ENCODE measurements at places on chromosomes 6 and 20.

DNA sequence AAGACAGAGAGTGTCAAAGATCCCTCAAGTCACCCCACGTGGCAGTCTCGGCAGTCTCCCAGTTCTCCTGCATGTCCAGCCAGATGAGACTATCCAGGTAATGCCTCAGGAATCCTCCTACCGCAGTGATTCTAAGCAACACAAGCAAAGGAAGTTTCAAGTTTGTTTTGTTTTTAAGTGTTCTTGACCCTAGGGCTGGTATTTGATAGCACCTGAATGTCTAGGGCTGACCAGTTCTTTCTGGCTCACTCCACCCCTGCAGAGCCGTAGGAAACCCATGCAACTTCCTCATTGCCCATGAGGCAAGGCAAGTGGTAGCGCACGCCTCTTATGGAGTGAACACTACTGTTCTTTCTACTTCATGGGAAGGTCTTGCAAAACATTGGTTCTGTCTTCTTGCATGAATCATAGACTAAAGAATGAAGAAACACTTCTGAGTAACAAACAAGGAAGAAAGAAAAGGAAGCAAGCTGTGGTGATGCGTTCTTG lies 24.8 kb upstream of the FOXQ1 start:
- DNase-seq: no peak

DNA sequence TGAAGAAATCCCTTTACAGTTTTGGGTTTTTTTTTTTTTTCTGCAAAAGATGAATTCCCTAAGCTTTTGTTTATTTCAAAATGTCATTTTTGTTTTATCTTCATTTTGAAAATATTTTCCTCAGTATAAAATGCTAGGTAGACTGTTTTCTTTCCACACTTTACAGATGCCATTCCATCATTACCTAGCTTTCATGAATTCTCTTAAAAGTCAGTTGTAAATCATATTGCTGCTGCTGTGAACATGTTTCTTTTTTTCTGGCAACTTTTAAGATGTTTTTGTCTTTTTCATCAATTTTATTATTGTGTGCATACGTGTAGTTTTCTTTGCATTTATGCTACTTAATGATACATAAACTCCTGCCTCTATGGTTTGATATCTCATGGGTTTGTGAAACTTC lies 168.3 kb downstream of the FAXC start:
- DNase-seq: no peak

DNA sequence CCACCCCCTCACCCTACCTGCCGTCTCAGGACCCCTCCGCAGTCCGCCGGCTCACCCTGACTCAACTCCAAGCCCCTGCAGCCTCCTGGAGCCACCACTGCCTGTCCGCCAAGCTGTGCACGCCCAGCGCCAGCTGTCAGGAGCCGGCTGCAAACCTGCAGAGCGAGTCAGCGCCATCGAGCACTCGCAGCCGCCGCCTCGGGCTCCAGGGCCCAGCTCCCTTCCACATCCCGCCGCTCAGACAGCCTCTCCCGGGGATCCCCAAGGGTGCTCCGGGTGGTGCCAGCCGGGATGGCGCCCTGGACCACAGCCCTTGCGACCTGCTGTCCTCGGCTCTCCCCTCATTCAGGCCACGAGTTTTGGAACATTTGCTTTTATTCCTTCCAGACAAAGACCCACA lies 4.3 kb downstream of the TNNC2 start:
- no peak for DNase-seq

GRCh38 chr6:29447670-29448069 lies 8.6 kb downstream of the OR10C1 start:
- no peak for DNase-seq

GRCh38 chr6:42572523-42572922 lies 8.7 kb downstream of the UBR2 start:
- DNase-seq: no peak

GRCh38 chr20:6732001-6732447 lies 35.5 kb upstream of the BMP2 start:
- DNase-seq: no peak

GRCh38 chr6:92109256-92109655 lies 1310.1 kb downstream of the EPHA7 start:
- DNase-seq: no peak

DNA sequence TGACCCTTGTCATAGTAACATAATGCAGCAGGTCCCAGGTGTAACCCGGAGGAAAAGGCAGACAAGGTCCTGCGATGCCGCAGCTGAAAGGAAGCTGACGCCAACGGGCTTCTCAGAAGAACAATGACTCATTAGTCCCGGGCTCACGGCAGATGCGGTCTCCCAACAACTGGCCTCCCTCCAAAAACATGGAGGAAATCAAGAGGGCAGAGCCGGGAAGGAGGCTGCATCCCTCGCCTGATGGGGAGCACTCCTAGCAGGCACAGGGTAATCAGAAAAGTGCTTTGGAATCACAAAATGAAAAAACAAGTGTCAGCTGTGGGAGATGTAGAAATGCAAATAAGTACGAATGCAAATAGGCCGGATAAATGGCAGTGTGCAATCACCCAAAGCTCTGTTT lies 165.2 kb upstream of the AGPAT4 start:
- no peak for DNase-seq
